Upper lobe of right lung (tissue), 1 donor: ENCODE measurements at places on chromosomes 5 and 9.

DNA sequence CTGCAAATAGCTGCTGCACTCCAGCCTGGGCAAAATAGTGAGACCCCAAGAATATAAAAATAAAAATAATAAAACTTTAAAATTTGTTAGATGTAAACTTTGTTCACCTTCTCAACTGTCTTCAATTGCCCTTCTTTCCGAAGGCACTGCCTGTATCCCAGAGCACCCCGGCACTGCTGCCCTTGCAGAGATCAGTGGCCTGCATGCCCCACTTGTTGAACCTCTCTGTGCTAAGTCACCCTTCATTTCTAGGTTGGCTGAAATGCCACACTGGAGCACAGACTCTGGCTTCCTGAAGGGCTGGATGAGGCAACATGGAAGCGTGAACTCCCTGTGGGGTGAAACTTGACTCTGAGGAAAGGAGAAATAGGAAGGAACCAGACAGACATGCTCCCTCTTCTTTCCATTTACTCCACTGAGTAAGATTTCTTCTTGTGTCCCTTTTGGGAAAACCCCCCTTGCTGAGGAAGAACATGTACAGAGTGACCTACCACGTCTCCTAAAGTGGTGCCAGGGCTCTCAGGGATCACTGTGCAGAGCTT lies 8.4 kb upstream of the JMY start:
- DNase-seq, result no peak

- no peak for DNase-seq
Observed at GRCh38 chr5:172088801-172089200, 82.4 kb upstream of the FBXW11 start.

GRCh38 chr9:129617167-129617566 lies 3.7 kb downstream of the C9orf50 start:
- no peak for DNase-seq

- no peak for DNase-seq
Observed at GRCh38 chr5:119336262-119336661, 19.6 kb upstream of the TNFAIP8 start.

DNA sequence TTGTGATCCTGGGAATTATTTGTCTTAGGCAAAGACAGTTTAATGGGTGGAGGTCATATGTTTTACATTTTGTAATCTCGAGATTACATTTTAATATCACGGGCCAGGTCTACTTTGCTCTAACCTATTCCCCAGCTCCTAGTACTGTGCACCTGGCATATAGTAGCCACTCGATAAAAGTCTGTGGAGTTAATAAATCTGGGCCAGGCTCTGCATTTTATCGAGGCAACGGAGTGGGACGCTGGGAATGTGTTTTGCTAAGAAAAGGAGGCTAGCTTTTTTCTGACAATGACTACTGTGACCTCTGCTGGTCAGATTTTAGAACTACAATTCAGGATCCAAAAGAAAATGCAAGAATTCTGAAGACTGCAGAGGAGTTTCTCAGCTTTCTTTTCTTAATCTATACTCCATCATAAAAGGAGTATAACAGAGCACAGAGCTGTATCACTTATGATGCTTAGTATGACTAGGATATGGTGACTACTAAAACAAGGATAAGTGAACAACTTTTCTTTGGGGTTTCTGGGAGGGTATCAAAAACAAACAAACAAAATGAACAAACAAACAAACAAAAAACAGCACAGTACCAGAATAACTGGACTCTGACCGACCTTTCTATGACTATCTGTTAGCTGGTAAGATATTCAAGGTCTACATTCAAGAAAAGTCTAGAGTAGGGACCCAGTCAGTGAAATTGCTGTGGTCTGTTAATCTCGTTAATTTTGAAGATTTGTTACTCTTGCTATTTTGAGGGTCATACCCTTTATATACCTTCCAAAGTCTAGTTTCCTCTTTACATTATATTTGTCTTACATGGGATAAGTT lies 46.1 kb upstream of the CER1 start:
- no peak for DNase-seq

- DNase-seq, result no peak
Observed at GRCh38 chr9:98502311-98502975, 206.3 kb downstream of the GABBR2 start.

GRCh38 chr5:67605730-67606585 lies 409.4 kb upstream of the CD180 start:
- no peak for DNase-seq

- DNase-seq, result no peak
Observed at GRCh38 chr9:95076696-95077052, 240.8 kb downstream of the FANCC start.
